ENCODE measurements at places on chromosomes 7 and 10. TPM values are rescaled to one million over a fixed set of nuclear protein-coding genes. Genes with fewer than 3 reads are reported as not detected.

- H3K36me3 ChIP-seq: no peaks in the 10 kb centered on the region
- H3K4me1 ChIP-seq: no peaks in the 10 kb centered on the region
- H3K27ac ChIP-seq: no peak overlapping the region
Measured at GRCh38 chr10:86258499-86258898, 108.1 kb downstream of the GRID1 start.

GRCh38 chr10:55214608-55215007 lies 413.6 kb upstream of the PCDH15 start:
- H3K27ac ChIP-seq: no peak overlapping the region
- no peak overlapping the region for H3K4me3 ChIP-seq
- H3K27me3 ChIP-seq: peaks cover 13% of the 10 kb centered on the region
- no peak for DNase-seq
- no peaks in the 10 kb centered on the region for H3K36me3 ChIP-seq
- H3K4me1 ChIP-seq: peaks cover 17% of the 10 kb centered on the region

- H3K27me3 ChIP-seq: no peaks in the 10 kb centered on the region
- H3K27ac ChIP-seq: no peak overlapping the region
- DNase-seq: no peak
- peaks cover 32% of the 10 kb centered on the region for H3K4me1 ChIP-seq
- H3K36me3 ChIP-seq: peaks cover 9% of the 10 kb centered on the region
Measured at GRCh38 chr7:491958-492713, 27.5 kb downstream of the PDGFA start.

GRCh38 chr7:38453168-38453567 lies 178.0 kb downstream of the AMPH start:
- H3K36me3 ChIP-seq: no peaks in the 10 kb centered on the region
- no peak overlapping the region for H3K27ac ChIP-seq
- H3K4me1 ChIP-seq: peaks cover 13% of the 10 kb centered on the region
- no peak for DNase-seq
- H3K4me3 ChIP-seq: no peak overlapping the region

- H3K27me3 ChIP-seq: no peaks in the 10 kb centered on the region
- H3K36me3 ChIP-seq: no peaks in the 10 kb centered on the region
- DNase-seq: no peak
Measured at GRCh38 chr7:124643311-124643811, 122.2 kb downstream of the GPR37 start.

DNA sequence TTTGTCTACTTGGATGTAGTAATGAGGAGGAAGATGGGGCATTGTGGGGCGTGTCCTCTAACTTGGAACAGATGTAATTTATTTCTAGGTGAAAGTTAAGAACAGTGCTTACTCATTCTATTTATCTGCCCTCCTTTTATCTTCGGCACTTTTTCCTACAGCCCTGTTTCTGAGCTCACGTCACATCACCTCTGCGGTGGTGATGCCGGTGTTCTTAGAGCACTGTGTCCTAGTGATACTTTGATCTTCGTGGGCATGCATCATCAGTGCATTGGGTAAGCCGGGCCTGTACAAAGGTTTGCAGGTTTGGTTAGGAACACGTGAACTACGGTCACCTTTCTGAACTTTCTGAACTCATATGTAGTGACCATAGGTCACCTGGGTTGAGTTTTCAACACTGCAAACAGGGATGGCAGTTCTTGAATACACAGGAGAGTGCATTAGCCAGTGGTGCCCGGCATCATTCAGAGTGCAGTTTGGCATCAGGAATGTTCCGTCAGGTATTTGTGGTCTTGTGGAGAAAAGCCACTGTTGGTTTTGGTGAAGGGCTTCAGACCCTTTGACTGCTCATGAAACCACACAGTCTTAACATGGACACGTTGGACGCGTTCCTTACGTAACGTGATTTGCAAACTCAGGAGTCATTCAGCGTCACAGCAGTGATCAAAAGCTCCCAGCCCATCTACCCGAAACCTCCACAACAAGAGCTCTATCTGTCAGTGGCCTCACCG lies 5.6 kb downstream of the POR start:
- no peak overlapping the region for H3K27ac ChIP-seq
- H3K4me3 ChIP-seq: no peak overlapping the region
- no peak for DNase-seq
- peaks cover 7% of the 10 kb centered on the region for H3K36me3 ChIP-seq

- H3K27ac ChIP-seq: no peak overlapping the region
- DNase-seq: no peak
- H3K4me1 ChIP-seq: peaks cover 12% of the 10 kb centered on the region
- no peaks in the 10 kb centered on the region for H3K27me3 ChIP-seq
- no peak overlapping the region for H3K4me3 ChIP-seq
Measured at GRCh38 chr10:112834751-112835181, 115.3 kb upstream of the TCF7L2 start.

GRCh38 chr7:108368466-108368865 lies 87.8 kb downstream of the NRCAM start:
- no peak for DNase-seq
- no peaks in the 10 kb centered on the region for H3K27me3 ChIP-seq
- H3K27ac ChIP-seq: peak overlapping the region; percentile 80
- H3K36me3 ChIP-seq: peaks cover 9% of the 10 kb centered on the region
- H3K4me1 ChIP-seq: peaks cover 62% of the 10 kb centered on the region
- H3K4me3 ChIP-seq: no peak overlapping the region

- peak; percentile 78 for DNase-seq
- no peaks in the 10 kb centered on the region for H3K27me3 ChIP-seq
- peaks cover 4% of the 10 kb centered on the region for H3K4me1 ChIP-seq
- no peaks in the 10 kb centered on the region for H3K36me3 ChIP-seq
- no peak overlapping the region for H3K27ac ChIP-seq
Measured at GRCh38 chr10:96417441-96417840, 58.6 kb upstream of the OPALIN start.

- peak overlapping the region; percentile 83 for H3K27ac ChIP-seq
- H3K4me1 ChIP-seq: peaks cover 58% of the 10 kb centered on the region
- H3K36me3 ChIP-seq: no peaks in the 10 kb centered on the region
- DNase-seq: no peak
- H3K27me3 ChIP-seq: no peaks in the 10 kb centered on the region
Measured at GRCh38 chr10:109978481-109978880, 29.3 kb upstream of the ADD3 start.

DNA sequence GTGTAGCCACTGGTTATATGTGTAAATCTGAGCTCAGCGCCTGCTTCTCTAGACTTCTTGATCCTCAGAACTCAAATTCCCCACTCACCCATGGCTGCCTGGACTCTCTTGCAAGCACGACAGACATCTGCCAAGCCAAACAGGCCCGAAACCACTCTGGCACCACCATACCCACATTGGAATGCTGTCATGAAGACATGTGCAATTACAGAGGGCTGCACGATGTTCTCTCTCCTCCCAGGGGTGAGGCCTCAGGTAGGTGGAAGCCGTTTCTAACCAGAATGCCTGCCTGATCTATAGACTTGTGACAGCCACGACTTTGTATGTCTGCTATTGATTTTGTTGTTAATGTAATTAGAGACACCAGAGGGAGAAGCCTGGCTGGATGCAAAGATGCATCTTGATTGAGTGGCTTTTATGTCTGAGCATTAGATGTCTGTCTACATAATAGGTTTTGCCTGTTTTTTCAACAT lies 4.0 kb downstream of the BAMBI start:
- peaks cover 56% of the 10 kb centered on the region for H3K4me1 ChIP-seq
- H3K4me3 ChIP-seq: no peak overlapping the region
- no peak for DNase-seq
- peak overlapping the region; percentile 6 for H3K27ac ChIP-seq
- no peaks in the 10 kb centered on the region for H3K27me3 ChIP-seq

- no peaks in the 10 kb centered on the region for H3K36me3 ChIP-seq
- H3K27ac ChIP-seq: peak overlapping the region; percentile 69
- peaks cover 46% of the 10 kb centered on the region for H3K4me1 ChIP-seq
- H3K27me3 ChIP-seq: no peaks in the 10 kb centered on the region
- no peak for DNase-seq
- H3K4me3 ChIP-seq: no peak overlapping the region
Measured at GRCh38 chr10:24465124-24465874, 256.4 kb downstream of the KIAA1217 start.

DNA sequence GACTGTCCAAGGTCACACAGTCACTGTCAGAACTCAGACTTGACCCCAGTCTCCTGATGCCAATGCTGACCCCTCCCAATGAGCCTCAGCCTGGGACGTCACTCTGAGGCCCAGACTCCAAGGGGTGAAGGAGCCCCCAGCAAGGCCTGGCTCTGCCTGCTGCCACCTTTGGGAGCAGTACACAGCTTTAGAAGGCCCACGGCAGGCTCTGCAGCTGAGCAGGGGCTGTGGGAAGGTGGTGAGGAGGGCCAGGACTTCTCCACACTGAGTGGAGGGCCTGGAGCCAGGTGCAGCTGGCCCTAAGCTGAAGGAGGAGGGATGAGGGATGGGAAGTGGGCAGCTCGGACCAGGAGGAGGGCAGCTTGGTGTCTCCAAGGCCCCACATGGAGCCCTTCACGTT lies 23.9 kb upstream of the ZMIZ1 start:
- no peaks in the 10 kb centered on the region for H3K36me3 ChIP-seq
- no peak overlapping the region for H3K27ac ChIP-seq
- DNase-seq: no peak
- H3K27me3 ChIP-seq: peaks cover 37% of the 10 kb centered on the region
- H3K4me3 ChIP-seq: no peak overlapping the region
- peaks cover 6% of the 10 kb centered on the region for H3K4me1 ChIP-seq

GRCh38 chr10:4282496-4282895 lies 497.5 kb upstream of the KLF6 start:
- H3K4me1 ChIP-seq: peaks cover 86% of the 10 kb centered on the region
- no peaks in the 10 kb centered on the region for H3K27me3 ChIP-seq
- H3K27ac ChIP-seq: peak overlapping the region; percentile 96
- DNase-seq: no peak

DNA sequence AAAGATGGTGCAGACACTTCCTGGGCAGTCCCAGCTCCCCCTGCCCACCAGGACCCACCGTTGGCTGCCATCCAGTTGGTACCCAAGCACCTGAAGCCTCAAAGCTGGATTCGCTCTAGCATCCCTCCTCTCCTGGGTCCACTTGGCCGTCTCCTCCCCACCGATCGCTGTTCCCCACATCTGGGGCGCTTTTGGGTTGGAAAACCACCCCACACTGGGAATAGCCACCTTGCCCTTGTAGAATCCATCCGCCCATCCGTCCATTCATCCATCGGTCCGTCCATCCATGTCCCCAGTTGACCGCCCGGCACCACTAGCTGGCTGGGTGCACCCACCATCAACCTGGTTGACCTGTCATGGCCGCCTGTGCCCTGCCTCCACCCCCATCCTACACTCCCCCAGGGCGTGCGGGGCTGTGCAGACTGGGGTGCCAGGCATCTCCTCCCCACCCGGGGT lies 14.5 kb upstream of the LIMK1 start:
- no peaks in the 10 kb centered on the region for H3K27me3 ChIP-seq
- H3K36me3 ChIP-seq: no peaks in the 10 kb centered on the region
- no peak for DNase-seq
- no peak overlapping the region for H3K27ac ChIP-seq

GRCh38 chr7:26619348-26619984 lies 244.9 kb downstream of the SKAP2 start:
- no peaks in the 10 kb centered on the region for H3K27me3 ChIP-seq
- DNase-seq: no peak
- no peak overlapping the region for H3K4me3 ChIP-seq
- no peaks in the 10 kb centered on the region for H3K36me3 ChIP-seq

DNA sequence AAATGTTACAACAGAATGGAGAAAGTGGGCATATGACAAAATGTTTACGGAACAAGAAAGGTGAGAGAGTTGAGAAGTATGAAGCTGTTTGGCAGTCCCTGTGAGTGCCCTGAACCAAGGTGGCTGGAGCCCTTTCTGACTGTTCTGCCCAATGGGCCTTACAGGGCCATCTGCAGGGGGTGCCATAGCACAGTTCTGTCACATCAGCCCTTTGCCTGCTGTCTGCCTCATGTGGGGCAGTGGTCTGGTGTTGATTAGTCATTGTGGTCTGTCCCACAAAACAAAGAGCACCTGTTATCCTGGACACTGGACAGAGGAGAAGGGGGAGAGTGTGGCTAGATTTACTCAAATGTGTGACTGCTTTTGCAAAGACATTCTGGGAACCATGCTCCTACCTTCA lies 51.5 kb upstream of the OSBPL3 start:
- H3K4me3 ChIP-seq: no peak overlapping the region
- no peak for DNase-seq
- H3K36me3 ChIP-seq: no peaks in the 10 kb centered on the region

- peak overlapping the region; percentile 90 for H3K27ac ChIP-seq
- peaks cover 85% of the 10 kb centered on the region for H3K4me1 ChIP-seq
- DNase-seq: no peak
Measured at GRCh38 chr7:139743967-139744767, 33.6 kb downstream of the HIPK2 start.

GRCh38 chr7:3533040-3533439 lies 232.0 kb downstream of the SDK1 start:
- H3K36me3 ChIP-seq: no peaks in the 10 kb centered on the region
- no peak overlapping the region for H3K27ac ChIP-seq
- DNase-seq: no peak
- H3K27me3 ChIP-seq: no peaks in the 10 kb centered on the region

- no peak for DNase-seq
- H3K27ac ChIP-seq: no peak overlapping the region
- no peak overlapping the region for H3K4me3 ChIP-seq
- H3K36me3 ChIP-seq: no peaks in the 10 kb centered on the region
- H3K27me3 ChIP-seq: no peaks in the 10 kb centered on the region
Measured at GRCh38 chr7:14841869-14842268, 60.7 kb downstream of the DGKB start.

GRCh38 chr7:66413379-66414114 lies 208.4 kb downstream of the TPST1 start:
- peak overlapping the region; percentile 65 for H3K4me3 ChIP-seq
- peaks cover 9% of the 10 kb centered on the region for H3K4me1 ChIP-seq
- H3K36me3 ChIP-seq: peaks cover 13% of the 10 kb centered on the region
- H3K27me3 ChIP-seq: no peaks in the 10 kb centered on the region
- DNase-seq: peak; percentile 94

GRCh38 chr10:77582710-77583115 lies 54.9 kb downstream of the KCNMA1 start:
- peaks cover 2% of the 10 kb centered on the region for H3K36me3 ChIP-seq
- peaks cover 57% of the 10 kb centered on the region for H3K4me1 ChIP-seq
- no peaks in the 10 kb centered on the region for H3K27me3 ChIP-seq
- H3K27ac ChIP-seq: peak overlapping the region; percentile 75

- no peak overlapping the region for H3K27ac ChIP-seq
- no peaks in the 10 kb centered on the region for H3K27me3 ChIP-seq
- H3K4me3 ChIP-seq: no peak overlapping the region
- DNase-seq: no peak
- no peaks in the 10 kb centered on the region for H3K36me3 ChIP-seq
Measured at GRCh38 chr7:127208351-127208750, 44.4 kb downstream of the GRM8 start.

GRCh38 chr10:76778914-76779795 lies 858.5 kb downstream of the KCNMA1 start:
- peaks cover 6% of the 10 kb centered on the region for H3K27me3 ChIP-seq
- peak overlapping the region; percentile 31 for H3K27ac ChIP-seq
- H3K4me3 ChIP-seq: no peak overlapping the region
- peaks cover 13% of the 10 kb centered on the region for H3K4me1 ChIP-seq
- H3K36me3 ChIP-seq: no peaks in the 10 kb centered on the region

The SLC29A3 gene
- total RNA-seq: 4.4 TPM

The TEX47 gene
- total RNA-seq: not detected

The CCL24 gene
- total RNA-seq: not detected

The OGDH gene
- 69.3 TPM for total RNA-seq

The HILPDA gene
- total RNA-seq: 8.8 TPM

The ANKIB1 gene
- 63.8 TPM for total RNA-seq

The MYH16 gene
- total RNA-seq: not detected

The ECHDC3 gene
- 1.2 TPM for total RNA-seq

The SPOCK2 gene
- total RNA-seq: 0.54 TPM
